Right kidney (tissue), 9 donors: ENCODE measurements at places on chromosomes 4 and X.

DNA sequence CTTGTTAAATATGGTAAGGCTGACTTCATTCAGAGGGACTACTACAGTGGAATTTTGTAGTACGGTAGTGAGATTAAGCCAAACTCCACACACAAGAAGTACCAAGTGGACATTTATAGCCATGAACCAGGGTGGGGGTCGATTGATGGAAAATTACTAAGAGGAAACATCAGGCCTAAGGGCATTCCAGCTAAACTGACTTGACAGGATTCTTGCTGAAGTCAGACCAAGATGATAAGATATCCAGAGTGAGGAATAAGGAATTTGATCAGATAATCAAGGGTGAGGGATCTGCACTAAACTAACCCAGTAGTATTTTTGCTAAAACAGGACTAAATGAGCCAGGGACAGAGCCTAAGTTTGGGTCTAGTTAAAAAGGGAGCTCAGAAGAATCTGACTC lies 597.5 kb downstream of the RPA4 start:
- no peak for DNase-seq

DNA sequence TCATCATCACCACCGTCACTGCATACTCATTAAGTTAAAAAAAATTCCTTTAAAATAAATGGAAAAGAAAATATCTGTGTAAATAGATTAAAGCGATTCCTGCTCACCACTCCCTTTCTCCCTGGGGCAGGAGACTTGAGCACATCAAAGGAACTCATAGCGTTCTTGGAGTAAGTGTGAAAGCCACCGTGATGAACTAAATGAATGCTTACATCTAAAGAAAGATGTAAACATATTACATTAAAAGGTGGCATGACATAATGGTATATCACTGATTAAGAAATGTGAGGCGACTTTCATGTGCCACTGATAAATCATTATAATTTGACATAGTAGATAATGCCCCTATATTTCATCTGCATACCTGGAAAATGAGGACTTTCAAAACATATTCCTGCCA lies 92.0 kb downstream of the SNCA start:
- no peak for DNase-seq

DNA sequence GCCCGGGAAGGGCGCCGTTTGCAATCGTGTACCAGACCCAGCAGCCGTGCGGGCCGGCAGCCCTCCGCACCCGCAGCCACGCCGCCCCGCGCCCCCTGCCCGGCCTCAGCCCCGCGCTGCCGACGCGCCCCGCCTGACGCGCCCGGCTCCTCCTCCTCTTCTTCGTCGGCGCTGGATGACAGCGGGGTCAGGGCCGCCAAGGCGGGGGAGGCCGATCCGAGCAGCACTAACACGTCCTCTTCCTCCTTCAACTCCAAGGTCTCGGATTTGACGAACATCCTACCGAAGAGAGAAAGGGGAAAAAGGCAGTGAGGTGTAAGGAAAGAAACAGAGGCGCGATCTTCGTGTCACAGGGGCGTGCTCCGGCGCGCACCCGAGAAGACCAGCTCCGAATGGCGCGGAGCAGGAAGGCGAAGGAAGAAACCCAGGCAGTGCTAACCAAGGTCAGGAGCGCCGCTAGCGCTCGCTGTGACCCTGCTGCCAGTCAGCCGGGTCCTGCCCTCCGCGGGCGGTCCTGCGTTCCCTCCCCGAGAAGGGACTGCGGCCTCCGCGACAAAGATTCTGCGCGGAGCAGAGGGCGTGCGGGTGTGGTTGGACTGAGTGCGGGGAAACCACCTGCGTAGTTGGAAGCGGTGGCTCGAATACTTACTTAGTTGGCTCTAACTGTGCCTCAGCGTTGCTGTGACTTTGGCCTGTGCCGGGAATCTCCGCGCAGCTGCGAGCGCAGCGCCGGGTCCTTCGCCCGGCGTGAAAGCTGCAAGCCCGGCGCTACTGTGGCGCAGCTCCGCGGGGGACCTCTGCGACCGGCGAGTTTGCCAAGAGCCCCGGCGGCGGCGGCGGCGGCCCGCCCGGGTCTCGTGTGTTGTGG lies 548 bp downstream of the NEUROG2 start:
- peak; percentile 82 for DNase-seq

DNA sequence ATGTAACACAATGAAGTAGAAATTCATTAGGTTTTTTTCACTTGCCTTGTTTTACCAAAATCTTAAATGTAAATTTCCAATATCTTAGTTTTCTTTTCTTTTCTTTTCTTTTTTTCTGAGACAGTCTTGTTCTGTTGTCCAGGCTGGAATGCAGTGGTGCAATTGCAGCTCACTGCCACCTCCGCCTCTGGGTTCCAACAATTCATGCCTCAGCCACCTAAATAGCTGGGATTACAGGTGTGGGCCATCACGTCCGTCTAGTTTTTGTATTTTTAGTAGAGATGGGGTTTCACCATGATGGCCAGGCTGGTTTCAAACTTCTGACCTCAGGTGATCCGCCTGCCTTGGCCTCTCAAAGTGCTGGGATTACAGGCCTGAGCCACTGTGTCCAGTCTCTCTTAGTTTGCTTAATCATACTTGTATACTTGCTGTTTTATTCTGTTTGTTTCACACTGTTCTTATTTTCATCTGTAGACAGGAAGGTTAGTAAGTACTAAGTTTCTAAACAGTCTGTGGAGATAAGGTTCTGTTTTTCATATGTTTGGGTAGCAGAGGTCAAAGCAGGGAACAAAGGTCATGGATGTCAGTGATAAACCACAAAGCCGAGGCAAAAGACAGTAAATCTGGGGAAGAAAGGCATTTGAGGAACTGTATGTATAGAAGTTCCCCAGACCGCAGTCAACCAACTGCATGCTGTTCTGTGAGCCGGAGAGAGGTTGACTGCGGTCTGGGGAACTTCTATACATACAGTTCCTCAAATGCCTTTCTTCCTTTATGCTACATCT lies 129.1 kb downstream of the CBR4 start:
- no peak for DNase-seq

- DNase-seq, result no peak
Observed at GRCh38 chr4:3174371-3175338, 74.3 kb upstream of the MSANTD1 start.

DNA sequence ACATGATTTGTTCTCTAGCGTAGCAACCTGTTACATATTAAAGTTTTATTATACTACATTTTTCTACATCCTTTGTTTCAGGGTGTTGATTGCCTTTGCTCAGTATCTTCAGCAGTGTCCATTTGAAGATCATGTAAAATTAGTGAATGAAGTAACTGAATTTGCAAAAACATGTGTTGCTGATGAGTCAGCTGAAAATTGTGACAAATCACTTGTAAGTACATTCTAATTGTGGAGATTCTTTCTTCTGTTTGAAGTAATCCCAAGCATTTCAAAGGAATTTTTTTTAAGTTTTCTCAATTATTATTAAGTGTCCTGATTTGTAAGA lies 2.4 kb downstream of the ALB start:
- DNase-seq, result no peak

GRCh38 chr4:77600521-77601451 lies 4.8 kb upstream of the CXCL13 start:
- peak; percentile 21 for DNase-seq
